ENCODE measurements at places on chromosomes 3 and 15. TPM values are rescaled to one million over a fixed set of nuclear protein-coding genes. Genes with fewer than 3 reads are reported as not detected.

GRCh38 chr15:78850352-78850751 is 22.3 kb upstream of the MORF4L1 start:
- no peak for DNase-seq

DNA sequence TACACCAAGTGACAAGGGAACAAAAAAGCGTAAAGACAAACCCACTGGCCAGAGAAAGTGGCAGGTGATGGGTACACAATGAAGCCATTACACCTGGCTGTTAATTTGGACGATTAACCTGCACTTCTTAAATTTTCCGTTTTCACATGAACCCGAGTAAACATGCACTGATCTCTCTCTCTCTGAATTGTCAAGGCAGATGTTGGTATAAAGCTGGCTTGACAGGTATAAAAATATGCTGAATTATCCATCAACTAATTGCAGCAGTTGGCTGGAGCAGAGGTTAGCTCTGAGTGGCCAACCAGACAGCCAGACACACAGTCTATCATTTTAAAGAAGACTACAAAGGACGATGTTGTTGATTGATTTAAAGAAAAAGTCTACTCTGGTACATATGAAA is 561.7 kb upstream of the ALCAM start:
- DNase-seq, result no peak

GP9 gene
- polyA plus RNA-seq, result 6.2 TPM

- DNase-seq, result no peak
Measured at GRCh38 chr3:194532591-194532990, 45.8 kb upstream of the ATP13A3 start.

MYRIP gene
- polyA plus RNA-seq, result not detected

DNA sequence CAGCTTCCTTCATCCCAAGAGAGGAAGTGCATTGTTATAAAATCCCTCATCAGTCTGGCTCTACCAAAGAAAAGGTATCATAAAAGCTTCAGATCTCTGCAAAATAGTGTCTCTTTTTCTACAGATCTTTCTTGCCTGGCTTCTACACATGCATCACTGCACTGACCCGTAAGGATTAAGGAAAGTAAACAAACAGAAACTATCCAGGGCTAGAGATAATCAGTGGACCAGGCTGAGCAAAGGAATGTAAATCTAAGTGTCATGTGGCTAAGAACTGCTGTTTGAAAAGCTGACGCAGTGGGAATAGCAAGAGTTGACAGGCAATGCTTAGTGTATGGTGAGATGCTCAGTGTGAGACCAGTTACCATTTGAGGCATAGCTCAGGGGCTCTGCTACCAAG is 339.7 kb downstream of the IL5RA start:
- DNase-seq, result no peak

DNA sequence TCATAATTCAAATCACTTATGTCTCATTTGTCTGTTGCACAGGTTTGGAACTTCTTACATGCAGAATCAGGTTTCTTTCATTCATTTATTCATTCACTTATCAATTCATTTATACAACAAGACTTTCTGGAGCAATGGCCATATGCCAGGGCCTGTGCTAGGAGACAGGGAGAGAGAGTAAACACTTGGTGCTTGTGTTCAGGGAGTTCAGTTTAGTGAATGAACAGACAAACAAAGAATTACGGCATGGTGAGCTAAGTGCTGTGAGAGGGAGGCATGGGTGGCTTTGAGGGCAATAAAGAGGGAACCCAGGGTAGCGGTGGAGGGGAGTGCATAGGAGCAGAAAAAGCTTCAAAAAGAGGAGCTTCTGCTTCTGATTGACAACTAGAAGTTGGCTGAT is 8.5 kb upstream of the IREB2 start:
- DNase-seq, result no peak

DNA sequence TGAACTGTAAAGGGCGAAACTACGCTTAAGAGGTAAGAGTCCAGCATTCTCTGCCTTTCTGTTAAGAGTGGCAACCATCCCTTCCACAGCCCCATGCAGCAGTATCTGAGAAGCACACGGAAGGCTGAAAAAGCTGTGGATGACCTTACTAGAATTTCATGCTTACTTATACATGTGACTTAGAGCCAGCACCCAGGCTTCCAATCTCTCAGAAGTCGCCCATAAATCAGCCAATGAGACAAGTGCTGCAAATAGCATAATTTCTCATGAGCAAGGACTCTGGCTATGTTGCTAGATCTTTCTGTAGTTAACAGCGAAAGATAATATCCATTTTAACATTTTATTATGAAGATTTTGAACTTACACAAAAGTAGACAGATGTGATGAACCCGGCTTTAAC is 65.3 kb downstream of the IGF2BP2 start:
- DNase-seq, result no peak

PLA2G4F gene
- polyA plus RNA-seq, result not detected

DNA sequence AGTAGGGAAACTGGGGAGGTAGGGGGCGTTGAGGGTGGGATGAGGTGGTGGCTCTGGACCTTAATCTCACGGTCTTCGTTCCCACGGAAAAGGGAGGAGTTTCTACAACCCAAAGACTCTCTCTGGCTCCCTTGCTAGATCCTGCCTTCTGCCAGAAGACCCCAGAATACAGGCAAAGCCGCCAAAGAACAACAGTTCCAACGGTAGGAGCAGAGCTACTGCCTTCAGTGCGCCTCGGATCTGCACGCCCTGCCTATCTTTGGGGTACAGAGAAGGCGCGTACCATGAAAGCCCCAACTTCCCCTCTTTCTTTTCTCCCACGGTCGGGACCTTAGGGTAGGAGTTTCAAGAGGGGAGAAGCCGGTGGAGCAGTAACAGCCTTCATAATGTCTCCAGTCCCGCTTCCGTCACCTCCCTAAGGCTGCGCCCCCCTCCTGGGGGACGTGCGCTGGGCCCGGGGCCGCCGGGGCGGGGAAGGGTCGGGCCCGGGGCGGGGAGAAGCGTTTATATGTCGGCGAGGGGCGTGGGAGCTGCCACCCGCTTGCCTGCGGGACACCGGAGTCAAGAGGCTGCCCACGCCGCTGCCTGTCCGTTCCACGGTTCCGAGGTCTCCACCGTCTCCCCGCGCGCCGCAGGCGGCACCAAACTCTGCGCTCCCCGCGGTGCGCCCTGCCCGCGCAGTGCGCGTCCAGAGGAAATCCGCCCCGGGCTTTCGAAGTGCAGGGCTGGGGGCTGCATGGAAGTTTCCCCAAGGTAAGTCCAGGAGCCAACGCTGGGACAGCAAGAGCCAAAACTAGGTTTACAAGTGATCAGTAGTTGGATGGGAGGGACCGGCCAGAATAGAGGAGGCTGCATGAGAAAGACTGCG is at the start of gene COL6A6:
Gene COL6A6 (plus strand): TSS at position 533 of the 868 bp plus-strand sequence. CDS start 43,188 bp downstream, outside the sequence.
- DNase-seq, result no peak

DNA sequence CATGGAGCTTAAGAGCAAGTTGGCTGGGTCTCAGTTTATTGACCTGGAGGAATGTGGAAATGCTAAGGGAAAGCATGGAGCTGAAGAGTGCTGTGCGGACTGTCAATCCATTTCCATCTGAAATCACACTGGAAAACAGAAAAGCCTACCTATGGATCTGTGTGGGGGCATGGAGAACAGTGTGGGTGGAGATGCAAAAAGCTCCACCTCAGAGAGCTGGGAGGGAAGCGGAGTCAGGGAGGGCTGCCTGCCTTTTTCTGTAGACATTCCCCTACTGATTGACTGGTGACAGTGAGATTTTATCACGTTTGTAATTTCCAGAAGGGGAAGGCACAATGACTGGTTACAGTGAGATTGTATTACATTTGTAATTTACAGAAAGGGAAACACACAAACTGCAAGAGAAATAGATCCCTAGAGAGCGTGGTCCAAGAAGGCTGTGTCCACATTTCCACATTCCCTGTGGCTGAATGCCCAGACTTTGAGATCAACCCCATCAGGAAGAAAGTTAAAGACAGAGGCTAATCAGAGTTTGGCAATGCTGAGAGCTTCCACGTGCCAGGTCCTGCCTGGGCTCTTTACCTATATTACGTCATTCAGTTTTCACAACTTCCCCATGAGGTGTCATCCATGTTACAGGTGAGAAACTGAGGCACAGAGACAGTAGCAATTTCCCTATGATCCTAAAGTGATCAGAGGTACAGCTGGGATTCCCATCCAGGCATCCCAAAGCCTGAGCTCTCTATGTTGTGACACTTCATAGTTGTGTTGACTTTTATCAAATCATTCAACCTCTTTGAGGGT is 67.7 kb upstream of the NSMCE3 start:
- DNase-seq, result no peak

ASB14 gene
- 1.5 TPM for polyA plus RNA-seq

DNA sequence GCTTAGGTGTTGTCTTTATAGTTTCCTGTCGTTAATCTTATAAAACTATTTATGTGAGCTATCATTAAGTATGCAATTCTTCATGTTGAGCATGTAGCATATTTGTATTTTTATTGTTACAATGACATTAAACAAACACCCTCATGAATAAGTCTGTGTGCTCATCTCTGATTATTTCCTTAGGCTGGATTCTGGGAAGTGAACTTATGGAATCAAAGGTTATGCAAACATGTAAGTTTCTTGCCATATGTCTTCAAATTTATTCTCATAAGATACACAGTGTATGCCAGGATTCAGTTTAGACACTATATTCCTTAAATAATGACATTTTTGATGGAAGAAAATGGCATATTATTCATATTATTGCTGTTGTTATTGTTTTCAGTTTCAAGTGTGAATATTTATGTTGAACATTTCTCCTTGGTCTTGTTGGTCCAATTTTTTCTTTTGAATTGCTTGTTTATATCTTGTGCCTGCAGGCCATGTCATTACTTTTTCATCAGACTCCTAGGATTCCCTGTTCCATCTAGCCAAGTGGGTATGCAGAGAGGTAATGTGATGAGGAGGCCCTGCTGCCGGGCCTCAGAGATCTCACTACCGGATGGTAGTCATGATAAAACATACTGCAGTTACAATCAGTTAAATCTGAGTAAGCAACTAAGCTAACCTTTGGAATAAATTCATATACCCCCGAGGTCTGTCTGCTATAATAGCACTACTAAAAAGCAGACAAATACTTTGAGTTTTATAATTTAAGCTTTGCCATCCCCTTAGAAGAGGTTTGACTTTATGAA is 684.3 kb upstream of the SGO1 start:
- no peak for DNase-seq

DNA sequence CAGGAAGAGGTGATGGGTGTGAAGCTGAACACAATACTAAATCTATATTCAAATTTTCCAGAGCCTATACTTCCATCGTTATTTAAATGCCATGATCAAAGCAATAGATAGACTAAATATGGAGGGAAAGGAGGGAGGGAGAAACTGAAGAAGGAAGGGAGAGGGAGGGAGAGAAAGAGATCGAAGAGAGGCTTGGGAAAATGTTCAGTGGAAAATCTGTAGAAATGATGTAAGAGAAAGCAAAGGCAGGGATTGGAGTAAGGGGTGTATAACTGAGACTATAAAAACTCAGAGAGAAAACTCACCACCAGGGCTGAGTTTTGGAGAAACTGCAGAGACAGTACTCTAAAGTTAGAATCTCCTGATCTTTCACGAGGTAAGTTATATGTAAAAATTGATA is at the start of gene OSTN:
Gene OSTN (plus strand): TSS at position 310 of the 400 bp plus-strand sequence. CDS start 13,292 bp downstream, outside the sequence.
- DNase-seq, result no peak

DNA sequence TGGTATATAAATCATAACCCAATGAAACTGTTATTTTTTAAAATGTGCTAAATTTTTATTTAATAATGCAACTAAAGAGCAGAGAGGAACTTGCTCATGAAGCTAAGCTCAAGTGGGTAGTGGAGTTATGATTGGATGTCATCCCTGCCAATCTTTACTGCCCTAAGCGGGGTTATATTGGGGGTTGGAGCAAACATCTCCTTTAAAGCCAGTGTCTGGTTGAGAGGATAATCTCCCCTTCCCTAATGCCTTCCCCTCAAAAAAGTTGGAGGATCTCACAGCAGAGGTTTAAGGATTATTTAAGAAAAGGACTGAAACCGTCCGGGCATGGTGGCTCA is 32.1 kb upstream of the CLASP2 start:
- no peak for DNase-seq

- DNase-seq, result no peak
Measured at GRCh38 chr3:168858327-168858726, 762.6 kb upstream of the GOLIM4 start.

GRCh38 chr3:128133273-128133883 is 9.8 kb upstream of the RUVBL1 start:
- peak; percentile 29 for DNase-seq

- no peak for DNase-seq
Measured at GRCh38 chr3:176814285-176814684, 383.0 kb downstream of the TBL1XR1 start.

GRCh38 chr3:120497336-120497735 is 46.5 kb upstream of the FSTL1 start:
- DNase-seq, result no peak

- DNase-seq, result no peak
Measured at GRCh38 chr3:154795582-154795981, 284.5 kb upstream of the MME start.

DNA sequence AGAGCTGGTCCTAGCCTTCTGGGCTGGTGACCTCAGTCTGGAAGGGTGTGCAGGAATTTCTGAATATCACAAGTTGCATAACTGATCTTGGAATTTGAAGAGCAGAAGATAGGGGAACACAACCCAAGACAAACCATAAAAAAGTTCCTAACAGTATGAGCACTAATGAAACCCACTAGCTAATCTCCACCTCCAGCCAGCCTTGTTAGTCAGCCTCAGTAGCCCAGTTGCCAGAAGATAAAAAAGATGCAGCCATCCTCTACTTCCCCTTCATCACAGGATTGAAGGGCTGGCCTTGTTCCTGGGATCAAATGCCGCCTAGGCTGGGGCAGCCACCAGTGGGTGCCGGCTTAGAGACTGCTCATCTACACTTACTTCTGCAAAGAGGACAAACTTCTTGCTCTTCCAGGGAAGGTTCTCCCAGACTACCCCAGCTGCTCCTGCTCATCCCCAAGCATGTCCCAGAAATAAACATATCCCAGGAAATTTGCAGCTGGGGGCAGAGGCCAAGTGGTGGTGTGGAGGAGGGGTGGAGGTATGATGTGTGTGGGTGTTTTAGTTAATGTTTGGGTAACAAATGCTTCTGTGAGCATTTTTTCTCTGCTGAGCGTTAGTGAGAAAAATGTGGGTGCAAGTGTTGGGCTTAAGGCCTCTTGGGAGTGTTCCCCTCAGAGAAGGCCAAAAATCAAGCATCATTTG is 9.2 kb upstream of the ITGA11 start:
- no peak for DNase-seq

NOP10 gene
- 376 TPM for polyA plus RNA-seq

PPP1R14D gene
- not detected for polyA plus RNA-seq

TMCO5A gene
- polyA plus RNA-seq, result not detected

- DNase-seq, result peak; percentile 71
Measured at GRCh38 chr3:12999147-13000140, 73.8 kb downstream of the IQSEC1 start.

DNA sequence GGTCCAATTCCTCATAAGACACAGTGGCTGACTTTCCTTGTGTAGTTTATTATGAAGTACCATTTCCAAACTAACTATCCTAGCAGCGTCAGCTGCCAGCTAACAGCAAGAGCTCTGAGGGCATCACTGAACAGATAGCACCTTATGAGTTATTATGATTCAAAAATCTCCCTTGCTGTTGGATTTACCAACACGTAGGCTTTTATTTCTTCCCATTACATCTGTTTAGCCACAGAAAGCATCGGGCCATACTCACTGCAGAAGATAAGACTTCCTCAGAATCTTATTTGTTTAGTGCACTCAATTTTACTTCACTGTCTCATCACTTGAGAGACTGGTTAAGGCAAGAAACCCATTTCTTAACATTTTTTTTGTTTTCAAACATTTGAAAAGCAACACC is 16.2 kb downstream of the CLDN1 start:
- no peak for DNase-seq

PLA2G4B gene
- not detected for polyA plus RNA-seq

Data from naive B cell (primary cell).